ENCODE measurements at places on chromosomes 2 and 18.

DNA sequence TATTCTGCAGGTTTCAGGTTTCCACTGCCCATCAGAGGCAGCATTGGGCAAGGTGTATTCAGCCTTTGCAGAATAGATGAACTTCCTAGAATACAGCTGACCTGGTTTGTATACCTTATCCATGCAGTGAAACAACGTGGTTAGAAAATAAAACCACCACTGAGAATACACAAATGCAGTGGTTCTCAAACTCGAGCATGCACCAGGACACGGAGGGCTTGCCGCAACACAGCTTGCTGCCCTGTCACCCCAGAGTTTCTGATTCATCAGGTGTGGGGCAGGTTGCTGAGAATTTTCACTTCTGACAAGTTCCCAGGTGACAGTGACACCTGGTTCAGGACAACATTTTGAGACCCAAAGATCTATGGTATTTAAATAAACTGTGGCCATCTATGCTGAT lies 23.4 kb upstream of the C1D start:
- no peak for DNase-seq

DNA sequence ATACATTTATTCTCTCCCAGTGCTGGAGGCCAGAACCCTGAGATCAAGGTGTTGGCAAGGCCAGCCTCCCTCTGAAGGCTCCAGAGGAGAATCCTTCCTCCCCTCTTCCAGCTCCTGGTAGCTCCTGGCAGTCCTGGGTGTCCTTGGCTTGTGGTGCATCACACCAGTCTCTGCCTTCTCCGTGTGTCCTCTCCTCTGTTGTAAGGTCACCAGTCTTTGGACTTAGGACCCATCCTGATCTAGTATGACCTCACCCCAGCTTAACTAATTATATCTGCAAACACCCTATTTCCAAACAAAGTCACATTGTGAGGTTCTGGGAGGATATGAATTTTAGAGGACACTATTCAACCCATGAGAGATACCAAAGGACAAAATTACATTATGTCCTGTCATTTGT lies 31.1 kb downstream of the TSHZ1 start:
- no peak for DNase-seq

- no peak for DNase-seq
These were observed 60.0 kb downstream of the HS1BP3 start for GRCh38 chr2:20590704-20591515.

GRCh38 chr2:159201360-159202063 lies 85.0 kb downstream of the WDSUB1 start:
- no peak for DNase-seq

DNA sequence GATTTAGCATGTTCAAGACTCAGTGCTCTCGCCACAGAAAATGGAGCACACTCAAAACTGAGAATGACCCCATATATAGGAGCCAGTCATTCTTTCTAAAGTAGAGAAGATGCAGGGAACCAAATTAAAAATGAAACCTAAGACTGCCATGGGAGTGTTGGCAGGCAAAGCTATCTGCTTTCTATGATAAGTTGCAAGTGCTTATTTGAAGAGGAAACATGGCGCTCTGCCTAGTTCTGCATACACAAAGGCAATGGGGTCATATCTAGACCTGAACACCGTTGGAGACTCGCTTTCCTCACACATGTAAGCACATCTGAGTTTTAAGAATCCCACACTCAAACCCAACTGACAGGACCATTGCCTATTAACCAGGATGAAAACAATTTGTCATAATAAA lies 292.5 kb downstream of the ALK start:
- no peak for DNase-seq

- DNase-seq = no peak
These were observed 6.5 kb downstream of the SULT6B1 start for GRCh38 chr2:37181726-37182684.

DNA sequence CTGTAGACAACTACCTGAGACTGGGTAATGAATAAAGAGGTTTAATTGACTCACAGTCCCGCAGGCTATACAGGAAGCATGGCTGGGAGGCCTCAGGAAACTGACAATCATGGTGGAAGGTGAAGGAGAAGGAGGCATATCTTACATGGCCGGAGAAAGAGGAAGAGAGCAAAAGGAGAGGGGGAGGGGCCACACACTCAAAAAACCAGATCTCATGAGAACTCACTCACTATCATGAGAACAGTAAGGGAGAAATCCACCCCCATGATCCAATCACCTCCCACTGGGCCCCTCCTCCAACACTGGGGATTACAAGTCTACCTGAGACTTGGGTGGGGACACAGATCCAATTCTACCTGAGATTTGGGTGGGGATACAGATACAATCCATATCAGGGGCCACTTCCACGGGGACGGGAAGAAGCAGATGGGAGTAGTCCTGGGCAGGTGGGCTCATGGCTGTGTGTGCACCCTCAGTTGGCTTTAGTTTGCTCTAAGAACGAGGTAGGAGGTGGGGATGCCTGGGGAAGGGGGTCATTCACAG lies 9.9 kb downstream of the MAB21L4 start:
- no peak for DNase-seq

DNA sequence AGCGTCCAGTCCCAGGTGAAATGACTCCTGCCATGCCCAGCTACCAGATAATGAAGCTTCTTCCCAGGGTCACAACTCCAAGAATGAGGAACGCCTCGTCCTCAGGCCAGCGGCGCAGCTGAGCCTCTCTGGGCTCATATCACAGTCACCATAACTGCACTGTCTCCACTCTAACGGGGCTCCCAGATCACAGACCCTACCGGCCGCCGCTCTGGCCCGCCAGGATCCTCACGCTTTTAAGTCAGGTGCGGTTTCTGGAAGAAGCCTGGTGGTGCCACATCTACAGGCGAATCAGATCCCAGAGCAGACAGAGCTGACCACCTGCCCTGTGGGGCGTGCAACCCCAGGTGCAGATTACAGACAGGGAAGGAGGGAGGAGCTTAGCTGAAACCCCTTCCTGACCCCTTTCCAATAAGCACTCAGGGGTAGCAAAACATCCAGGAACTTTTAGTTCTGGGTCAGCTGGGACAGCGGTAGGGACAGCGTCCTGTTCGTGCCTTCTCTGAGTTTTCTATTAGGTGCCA lies 3.7 kb upstream of the ACKR3 start:
- no peak for DNase-seq

DNA sequence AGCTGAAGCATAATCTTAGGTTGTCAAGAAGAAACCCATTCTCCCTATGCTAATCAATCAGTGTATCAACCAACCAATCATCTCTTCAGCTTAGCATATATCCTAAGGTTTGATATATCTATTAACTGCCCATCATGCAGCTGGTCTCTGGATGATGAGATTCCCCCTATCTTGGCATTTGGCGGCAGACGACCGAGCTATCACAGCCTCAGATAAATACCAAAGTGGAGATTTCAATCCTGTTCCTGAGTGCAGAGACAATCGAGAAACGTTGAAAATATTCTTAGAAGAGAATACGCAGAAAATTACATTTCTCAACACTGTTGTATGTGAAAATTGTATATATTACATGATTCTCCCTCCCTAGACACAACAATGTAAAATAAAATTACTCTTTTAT lies 259.0 kb upstream of the SIX3 start:
- DNase-seq = no peak

- DNase-seq = no peak
These were observed 144.5 kb downstream of the LAMA3 start for GRCh38 chr18:23833714-23834113.

DNA sequence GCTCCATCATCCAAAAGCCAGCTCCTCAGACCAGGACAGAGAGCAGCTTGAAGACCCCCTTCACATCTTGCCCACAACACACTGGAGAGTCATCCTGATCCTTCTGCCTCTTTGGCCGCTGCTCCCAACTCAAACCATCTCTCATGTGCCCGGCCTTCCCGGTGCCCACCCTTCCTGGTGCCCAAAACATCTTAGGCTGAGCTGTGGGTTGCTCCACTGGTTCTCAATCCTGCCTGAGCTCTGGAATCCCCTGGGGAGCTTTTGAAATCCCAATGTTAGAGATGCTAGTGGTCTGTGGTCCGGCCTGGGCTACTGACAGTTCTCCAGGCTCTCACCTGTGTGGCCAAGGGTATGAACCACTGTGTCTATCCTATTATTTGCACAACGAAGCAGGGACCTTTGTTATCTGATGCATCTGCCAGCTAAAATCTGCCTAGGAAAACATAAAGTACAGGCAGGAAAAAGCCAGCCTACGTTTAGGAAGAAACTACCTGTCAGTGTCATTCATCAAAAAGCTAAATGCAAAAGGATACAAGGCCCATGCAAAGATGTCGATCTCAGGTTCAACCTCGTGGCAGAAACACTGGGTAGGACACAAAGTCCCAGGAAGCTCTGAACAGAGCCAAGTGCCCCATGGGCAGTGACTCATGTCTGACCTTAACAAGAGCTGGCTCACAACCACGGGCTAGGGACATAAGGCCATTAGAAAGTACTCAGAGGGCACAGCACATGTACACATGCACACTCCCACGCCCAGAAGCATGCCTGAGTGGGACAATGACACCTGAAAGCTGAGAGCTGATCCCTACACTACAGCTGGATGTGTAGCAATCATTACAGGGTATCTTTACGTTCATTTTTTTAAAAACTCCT lies 30.8 kb downstream of the TBC1D8 start:
- peak; percentile 95 for DNase-seq

- no peak for DNase-seq
These were observed 656.3 kb downstream of the XIRP2 start for GRCh38 chr2:167544602-167545001.

- no peak for DNase-seq
These were observed 41.8 kb downstream of the STAT1 start for GRCh38 chr2:190972213-190972612.

- DNase-seq = no peak
These were observed 84.6 kb downstream of the SMAD7 start for GRCh38 chr18:48866028-48866733.

GRCh38 chr2:14137643-14138042 lies 494.9 kb upstream of the LRATD1 start:
- DNase-seq = peak; percentile 27

DNA sequence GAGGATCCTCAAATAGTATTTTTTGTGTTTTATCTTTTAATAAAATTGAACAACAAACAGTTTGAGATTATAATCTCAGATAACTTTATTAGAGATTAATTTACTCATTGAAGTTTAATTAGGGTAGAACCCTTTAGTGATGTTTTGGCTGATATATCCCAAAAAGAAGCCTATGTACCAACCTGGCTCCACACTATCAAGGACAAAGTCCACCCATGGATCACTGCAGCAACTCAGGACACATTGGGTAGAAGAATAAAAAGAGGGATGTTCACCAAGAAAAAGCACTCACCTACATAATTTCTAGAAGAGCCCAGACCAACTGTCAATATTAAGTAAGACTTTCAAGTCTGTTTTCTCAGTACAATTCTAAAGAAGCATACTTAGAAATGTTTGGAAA lies 112.9 kb downstream of the EXOC6B start:
- DNase-seq = no peak
